Lower leg skin (tissue), 4 donors: ENCODE measurements at places on chromosomes 3 and 15.

- no peak for DNase-seq
These were observed 6.2 kb upstream of the IGSF10 start for GRCh38 chr3:151467069-151467468.

DNA sequence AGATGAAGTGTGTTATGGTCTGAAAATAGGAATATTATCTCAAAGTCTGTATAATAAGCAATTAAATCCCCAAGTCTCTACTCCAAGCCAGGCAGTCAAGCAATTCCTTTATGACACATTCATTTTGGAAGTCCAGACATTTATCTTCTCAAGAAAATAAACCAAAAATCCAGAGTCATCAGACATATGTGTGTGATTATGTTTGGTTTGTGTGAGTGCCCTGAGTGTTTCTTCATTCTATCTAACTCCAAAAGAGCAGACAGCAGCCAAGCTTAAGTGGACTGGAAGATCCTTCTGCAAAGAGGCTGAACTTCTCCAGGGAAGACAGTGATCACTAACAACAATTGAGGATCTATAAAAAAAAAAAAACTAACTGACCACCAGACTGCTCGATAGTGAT is 239.8 kb downstream of the STAG1 start:
- DNase-seq, result no peak

- DNase-seq, result no peak
These were observed 107.0 kb downstream of the GREM1 start for GRCh38 chr15:32824777-32825176.

- DNase-seq, result no peak
These were observed 158.8 kb upstream of the GADL1 start for GRCh38 chr3:31053299-31053698.

- DNase-seq, result no peak
These were observed 3.7 kb downstream of the HRG start for GRCh38 chr3:186669378-186670084.

DNA sequence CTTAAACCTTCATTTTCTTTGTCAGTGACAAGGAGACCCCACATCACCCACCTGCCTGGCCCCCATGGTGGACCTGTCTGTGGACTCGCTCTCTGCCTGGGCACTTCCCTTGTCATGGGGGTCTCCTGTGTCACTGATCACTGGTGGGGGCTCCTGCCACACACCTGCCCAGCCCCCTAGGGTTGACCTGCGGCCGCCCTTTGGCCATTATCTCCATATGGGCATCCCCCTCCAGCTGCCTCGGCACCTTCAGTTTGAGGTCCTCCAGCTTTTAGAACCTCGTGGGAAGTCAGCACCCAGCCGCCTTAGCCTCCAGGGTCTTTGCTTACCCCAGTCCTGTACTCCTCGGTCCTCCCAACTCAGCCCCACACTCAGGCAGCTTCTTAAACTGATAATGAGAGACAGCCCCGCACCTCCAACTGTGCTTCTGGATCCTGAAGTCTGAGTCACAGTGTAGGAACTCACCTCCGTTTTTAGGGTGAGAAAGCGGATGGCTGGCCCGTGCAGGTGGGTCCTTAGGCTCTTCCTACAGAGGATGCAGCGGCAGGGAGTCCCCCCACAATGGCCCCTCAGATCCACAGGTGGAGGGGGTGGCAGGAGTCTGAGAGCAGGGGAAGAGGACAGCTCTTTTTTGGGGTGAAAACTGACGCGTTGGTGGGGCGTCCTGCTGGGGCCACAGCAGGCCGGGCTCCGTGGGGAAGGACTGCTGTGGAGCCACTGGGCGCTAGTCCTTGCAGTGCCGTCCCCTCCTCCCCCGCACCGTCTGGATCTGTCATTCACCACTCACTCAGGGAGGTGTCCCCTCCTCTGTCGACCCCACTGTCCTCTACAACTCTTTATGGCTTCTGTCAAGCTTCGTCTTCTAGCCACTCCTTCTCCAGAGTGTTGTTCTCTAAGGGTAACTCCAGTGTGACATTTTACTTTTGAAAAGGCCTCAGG is 8.7 kb upstream of the PRR23E start:
- peak; percentile 75 for DNase-seq

DNA sequence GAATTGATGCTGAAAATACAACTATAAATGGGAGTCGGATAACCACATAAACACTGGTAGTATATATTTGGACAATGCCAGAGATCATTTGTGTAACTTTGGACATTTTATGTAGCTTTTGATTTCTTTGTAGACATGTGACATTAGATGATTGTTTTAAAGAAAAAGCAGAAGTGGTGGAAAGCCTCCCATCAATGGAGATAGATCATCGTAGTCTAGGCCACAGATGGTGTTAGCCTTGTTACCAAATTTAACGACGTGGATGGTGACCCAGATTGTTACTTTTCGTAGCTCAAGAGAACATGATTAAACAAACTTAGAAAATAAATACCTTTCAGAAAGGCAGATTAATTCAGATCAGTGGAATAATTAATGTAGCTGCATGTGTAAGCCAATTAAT is 8.8 kb downstream of the CACNA1D start:
- DNase-seq, result no peak

DNA sequence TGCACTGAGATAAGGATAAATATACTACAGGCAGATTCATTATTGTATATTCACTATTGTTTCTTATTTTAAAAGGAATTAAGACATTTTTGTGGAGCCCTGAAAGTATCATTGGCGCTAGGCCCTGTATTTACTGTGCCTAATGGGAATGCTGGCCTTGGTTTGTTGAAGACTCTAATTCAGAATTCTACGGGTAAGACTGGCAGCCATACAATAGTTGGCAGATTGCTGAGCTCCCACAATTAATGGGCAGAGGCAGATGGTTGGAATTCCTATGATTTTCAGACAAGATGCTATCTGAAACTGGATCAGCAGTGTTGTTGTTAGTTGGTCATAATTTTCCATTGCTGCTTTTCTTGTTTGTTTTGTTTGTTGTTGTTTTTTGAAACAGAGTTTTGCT is 14.7 kb downstream of the PGBD4 start:
- DNase-seq, result no peak

DNA sequence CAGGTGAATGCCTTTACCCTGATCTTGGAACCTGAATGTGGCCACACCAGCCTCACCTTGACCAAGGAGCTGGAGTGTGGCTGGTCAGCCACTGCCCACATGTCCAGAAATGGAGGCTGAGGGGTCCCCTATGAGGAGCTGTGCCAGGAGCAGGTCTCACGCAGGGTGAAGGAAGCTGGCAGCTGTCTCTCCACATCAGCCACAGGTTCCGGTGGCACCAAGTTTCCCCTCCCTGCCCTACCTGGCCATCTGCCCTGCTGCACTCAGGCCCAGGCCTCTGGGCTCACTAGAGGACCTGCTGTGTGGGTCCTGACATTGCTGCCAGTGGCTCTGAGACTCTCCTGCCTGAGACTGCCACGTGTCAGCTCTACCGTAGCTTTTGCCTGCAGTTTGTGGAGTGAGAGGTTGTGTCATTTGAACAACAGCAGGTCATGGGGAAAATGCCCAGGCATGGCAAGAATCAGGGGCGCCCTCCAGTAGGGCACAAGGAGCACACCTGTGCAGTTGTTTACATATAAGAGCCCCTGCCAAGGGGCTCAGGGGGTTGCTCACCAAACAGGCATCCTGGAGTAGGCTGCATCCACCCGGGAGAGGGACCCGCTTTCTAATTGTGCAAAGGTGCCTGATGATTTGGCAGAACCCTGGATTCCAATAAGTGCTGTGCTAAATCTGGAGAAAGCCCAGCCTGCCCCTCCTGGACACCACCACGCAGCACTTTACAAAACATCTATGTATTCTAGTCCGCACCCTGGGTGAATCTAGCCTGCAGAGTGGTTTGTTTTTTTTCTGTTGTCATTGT is 258.5 kb upstream of the TLE3 start:
- peak; percentile 59 for DNase-seq

DNA sequence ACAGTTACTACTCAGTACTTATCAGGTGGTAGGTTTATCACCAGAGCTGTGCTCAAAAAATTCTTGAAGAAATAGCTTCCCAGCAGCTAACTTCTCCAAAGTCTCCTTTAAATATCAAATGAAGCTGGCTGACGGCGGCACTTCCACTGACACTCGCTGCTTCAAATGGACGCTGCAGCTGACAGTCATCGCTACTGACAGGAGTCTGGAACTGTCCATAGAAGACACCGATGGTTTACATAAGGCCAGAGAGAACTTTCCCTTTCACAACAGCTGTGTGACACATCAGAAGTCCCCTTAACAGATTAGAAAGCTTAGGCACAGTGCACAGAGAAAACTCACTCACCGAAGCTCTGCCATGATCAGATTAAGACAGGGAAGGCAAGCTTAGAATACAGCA is 270.2 kb downstream of the SHOX2 start:
- DNase-seq, result no peak

GRCh38 chr3:28699283-28699682 is 350.7 kb upstream of the AZI2 start:
- DNase-seq, result no peak

DNA sequence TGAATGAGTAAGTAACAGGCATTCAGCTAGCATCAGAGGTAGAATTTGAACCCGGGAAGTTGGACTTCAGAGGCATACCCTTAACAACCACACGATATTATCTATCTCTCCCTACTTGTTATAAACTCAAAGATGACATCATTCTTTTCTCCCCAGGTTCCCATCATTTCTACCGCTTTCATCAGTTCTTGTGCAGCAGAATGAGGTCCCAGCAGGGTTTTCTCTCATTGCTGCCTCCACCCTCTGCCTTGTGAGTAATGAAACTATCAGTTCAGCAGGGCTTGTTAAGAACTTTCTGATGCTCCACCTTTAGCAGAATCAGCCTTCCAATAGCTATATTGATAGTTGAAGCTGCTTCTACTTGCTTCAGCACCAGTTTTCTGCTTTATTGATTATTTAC is 487.5 kb upstream of the KCNMB2 start:
- no peak for DNase-seq

DNA sequence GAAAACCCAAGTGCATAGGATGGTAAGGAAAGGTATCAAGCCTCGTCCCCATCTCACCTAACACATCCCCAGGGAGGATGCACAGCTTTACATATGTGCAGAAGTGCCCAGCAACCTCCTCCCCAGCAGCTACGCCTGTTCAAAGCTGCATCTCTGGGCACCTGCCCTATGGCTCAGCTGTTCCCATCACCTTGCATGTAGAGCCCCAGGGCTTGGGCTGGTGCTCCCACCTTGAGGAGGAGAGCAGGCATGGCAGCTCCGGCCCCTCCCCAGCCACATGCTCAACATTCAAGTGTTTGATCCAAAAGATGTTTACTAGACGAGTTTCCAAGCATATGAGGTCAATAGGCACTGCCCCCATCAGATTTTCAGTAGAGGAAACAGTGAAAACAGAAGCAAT is 173.5 kb downstream of the ATP10A start:
- no peak for DNase-seq

DNA sequence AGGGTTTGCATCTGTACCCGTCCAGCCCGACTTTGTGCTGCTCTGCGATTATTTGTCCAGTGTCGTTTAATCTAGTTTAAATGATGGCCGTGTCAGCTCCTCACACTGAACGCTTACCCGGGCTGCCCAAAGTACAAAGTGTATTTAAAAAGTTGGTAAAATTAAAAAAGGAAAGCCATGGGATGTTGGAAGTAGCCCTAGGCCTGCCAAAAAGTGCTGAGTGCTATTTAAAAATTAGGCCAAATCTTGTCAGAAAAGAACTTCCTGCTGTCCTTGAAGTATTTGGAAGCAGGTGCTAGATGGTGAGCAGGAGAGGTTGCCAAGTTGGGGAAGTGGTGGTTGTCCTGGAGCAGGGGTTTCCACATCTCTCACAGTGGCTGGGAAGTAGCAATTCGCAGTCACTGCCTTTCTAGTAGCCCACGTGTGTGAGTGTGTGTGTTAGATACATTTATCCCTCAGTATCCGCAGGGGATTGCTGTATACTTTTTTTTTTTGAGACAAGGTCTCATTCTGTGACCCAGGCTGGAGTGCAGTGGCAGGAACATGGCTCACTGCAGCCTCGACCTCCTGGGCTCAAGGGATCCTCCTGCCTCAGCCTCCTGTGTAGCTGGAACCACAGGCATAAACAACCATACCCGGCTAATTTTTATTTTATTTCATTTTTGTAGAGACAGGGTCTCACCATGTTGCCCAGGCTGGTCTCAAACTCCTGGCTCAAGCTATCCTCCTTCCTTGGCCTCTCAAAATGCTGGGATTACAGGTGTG is 664 bp downstream of the PPCDC start:
- DNase-seq, result no peak

DNA sequence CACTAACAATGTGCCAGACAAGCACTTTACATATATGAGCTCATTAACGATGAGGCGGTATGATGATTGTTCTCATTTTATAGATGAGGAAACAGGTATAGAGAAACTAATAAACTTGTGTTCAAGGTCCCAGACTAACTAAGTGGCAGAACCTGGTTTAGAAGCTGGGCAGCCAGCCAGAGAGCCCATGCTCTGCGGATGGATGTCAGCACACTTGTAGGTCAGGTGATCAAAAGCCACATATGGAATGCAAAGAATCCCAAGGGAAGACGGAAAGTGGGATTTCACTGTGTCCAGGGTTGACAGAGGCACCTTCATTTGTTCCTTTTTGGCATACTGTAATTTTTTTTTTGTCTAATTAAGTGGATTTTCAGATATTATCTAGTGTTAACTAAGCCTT is 103.7 kb downstream of the EFL1 start:
- no peak for DNase-seq

DNA sequence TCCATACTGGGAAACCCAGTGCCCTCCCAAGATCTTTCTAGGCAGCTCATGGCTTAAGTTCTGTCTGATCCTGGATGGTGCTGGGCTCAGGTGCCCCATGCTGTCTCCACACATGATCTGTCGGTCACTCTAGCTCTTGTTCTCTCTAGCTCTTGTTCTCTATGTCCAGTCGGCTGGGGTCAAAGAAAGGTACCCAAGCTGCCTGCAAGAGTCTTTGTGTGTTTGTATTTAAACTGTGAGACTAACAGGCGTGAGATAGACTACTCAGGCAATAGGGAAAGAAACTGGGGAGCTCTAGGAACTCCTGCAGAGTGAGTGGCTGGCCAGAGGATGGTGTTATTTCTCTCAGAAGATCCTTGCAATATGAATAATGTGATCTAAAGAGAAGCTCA is 40.2 kb downstream of the GPR156 start:
- no peak for DNase-seq

DNA sequence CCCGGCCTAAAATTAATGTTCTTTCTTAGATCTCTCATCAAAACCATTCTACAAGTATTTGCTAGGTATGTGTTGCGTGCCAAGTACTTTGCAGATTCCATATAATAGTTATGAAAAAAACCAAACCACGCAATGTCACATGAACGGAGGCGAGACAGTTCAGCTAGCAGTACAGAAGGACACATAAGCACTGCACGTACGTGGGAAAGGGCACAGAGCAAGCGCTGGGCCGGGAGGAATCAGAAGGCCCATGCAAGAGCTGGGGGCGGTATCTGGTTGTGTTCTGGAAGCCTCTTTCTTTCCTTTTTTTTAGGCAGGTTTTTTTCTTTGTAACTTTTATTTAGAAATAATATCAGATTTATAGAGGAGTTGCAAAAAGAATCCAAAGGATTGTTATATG is 11.3 kb downstream of the PDIA5 start:
- DNase-seq, result peak; percentile 42

DNA sequence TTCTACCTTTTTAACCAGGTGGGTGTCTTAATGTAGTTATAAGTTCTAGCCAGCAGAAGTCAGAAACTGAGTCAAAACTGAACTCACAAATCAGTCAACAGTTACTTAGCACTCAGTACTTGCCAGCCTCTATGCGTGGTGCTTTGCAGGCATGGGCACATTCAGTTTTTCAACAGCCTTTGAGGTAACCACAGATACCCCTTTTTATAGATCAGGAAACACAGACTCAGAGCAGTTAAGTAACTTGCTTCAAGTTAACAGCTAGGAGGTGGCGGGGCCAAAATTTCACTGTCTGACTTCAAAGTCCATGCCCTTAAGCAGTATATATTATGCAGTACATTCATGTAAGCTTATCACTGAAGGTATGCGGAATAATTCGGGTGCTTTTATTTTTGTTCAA is 139.4 kb downstream of the FHIT start:
- DNase-seq, result no peak

GRCh38 chr3:194093842-194094241 is 42.1 kb upstream of the HES1 start:
- DNase-seq, result no peak
